ENCODE measurements at places on chromosomes 5 and 9.

GRCh38 chr5:91441082-91441481, 58.0 kb upstream of the ARRDC3 start:
- no peak for DNase-seq

GRCh38 chr5:10520706-10521105, 43.2 kb upstream of the ANKRD33B start:
- DNase-seq: no peak

DNA sequence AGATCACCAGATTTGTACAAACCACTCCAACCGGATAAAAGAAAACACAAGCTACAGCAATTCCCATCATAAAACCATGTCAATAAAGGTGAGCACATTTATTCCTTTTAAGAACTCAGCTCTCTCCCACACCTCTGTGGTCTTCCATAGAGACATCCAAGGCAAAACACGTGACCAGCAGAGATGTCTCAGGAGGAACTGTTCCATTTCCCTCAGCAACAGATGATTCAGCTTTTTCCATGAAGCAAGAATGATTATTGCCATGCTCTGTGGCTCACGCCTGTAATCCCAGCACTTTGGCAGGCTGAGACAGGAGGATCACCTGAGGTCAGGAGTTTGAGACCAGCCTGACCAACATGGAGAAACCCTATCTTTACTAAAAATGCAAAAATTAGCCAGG, 15.8 kb downstream of the GZMK start:
- DNase-seq: peak; percentile 26

DNA sequence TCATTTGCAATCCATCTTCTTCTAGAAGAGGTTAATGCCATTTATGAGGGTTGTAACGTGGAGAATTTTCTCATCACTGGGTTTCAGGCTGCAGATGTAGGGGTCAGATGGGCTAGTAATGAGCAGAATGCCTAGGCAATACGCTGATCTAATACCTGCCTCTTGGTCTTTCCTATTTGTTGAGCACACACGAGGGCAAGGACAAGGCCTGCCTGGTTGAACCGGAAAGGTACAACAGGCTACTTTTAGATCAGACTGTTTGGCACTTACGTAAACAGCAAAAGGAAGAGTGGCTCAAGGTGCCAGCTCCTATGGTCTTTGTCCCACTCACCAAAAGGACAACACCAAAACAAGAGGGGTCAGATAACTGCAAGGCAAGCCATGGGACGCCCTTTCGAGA, 24.0 kb upstream of the GNE start:
- DNase-seq: no peak

GRCh38 chr5:65244031-65244430, 237.7 kb downstream of the ADAMTS6 start:
- no peak for DNase-seq

GRCh38 chr5:18393565-18394442, 759.5 kb downstream of the TAF11L14 start:
- peak; percentile 8 for DNase-seq

- DNase-seq: no peak
Measured at GRCh38 chr5:57259704-57260103, 85.8 kb downstream of the GPBP1 start.

DNA sequence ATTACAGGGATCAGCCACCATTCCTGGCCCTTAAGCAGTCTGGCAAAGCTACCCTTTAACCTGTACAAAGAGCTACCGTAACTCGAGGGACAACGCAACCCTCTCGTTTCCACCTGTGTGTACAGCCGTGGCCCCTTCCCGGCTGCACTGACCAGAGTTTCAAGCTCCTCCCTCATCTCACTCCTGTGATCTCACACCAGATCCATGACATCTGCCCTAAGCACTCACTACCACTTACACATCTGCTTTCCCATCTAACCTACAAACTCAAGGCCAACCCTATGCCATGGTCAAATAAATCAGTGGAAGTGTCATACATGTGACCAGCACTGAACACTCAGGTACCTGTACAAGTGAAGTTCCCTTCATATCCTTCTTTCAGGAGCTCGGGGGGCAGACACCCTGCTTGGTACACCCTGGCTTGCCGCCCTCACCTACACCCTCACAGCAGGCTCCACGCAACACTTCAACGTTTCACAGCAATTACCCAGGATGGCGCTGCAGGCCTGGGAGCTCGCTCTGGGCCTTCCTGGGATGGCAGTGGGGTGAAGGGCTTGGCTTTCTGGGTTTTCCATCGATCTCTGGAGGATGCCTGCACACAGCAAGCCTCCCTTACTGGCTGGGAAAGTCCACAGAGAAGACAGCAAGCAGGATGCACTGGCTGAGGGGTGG, 61.7 kb downstream of the PRRT1B start:
- no peak for DNase-seq

GRCh38 chr9:105466898-105467455, 19.1 kb downstream of the FSD1L start:
- no peak for DNase-seq

GRCh38 chr9:130987738-130988399, 21.1 kb upstream of the LAMC3 start:
- no peak for DNase-seq

- DNase-seq: no peak
Measured at GRCh38 chr5:118628660-118629354, 359.5 kb downstream of the DTWD2 start.

DNA sequence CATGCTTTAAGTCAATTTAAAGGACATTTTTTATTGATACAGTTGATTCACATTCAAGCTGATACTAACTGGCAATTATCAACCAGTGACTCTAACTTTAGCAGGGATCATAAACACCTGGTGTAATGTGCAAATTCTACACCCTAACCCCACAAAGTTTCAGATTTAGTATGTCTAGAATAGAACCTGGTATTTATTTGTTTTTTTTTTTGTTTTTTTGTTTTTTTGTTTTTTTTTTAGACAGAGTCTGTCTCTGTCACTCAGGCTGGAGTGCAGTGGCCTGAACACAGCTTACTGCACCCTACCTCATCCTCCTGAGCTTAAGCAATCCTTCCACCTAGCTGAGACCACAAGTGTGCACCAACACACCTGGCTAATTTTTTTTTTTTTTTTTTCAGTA, 311.2 kb upstream of the SEMA6A start:
- no peak for DNase-seq

DNA sequence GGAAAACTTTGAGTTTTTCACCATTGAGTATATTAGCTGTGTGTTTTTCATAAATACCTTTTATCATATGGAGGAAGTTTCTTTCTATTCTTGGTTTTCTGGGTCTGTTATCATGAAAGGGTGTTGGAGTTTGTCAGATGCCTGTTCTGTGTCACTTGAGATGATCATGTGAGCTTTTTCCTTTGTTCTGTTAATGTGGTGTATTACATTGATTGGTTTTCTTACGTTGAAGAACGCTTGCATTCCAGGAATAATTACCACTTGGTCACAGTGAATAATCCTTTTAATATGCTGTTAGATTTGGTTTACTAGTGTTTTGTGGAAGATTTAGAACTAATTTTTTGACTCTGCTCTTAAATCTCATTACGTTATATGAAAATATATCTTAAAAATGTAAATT, 7.8 kb downstream of the PLEKHG4B start:
- DNase-seq: no peak

- DNase-seq: no peak
Measured at GRCh38 chr5:55900068-55900467, 48.9 kb downstream of the IL31RA start.

DNA sequence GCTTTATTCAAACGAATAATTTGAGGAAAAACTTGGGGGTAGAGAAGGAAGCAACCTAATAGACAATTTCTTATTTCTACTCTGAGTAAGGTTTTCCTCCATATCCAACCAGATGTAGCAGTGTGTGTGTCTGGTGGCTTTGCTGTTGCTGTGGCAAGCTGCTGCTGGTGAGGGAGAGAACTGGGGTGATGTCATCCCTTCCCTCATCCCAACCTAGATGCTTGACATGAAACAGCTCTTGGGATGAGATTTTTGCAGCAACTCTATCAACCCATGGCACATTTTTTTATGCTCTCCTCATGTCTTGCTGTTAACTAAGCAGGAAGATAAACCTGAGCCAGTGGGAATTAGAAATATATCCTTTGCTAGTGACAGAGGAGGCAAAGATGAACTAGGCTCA, 135.8 kb downstream of the PCSK1 start:
- DNase-seq: no peak

DNA sequence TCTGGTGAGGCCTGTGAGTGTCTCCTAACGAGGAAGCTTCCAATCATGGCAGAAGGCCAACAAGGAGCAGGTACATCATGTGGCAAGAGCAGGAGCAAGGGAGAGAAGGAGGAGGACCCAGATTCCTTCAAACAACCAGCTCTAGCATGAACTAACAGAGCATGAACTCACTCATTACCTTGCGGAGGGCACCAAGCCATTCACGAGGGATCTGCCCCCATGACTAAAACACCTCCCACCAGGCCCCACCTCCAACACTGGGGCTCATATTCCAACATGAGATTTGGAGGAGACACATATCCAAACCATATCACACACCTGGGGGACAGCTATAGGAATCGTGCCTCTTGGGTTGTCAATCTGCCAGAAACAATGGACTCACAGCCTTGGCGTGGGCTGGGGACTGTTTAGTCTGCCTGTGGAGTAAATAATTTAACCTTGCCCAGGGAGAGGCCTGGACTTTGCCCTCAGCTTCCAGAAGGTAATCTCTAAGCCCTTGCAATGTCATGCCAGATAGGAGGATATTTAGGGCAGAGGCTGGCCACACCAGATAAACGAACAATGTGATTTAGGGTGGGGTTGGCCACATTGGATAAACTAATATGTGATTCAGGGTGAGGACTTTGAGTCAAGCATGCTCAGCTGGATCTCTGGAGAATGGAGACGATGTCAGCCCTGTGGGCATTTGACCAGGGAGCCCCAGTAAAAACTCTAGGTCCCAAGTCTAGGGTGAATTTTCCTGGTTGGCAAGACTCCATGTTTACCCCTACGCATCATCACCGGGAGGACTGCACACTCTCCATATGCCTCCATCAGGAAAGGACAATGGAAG, 13.6 kb upstream of the VDAC1 start:
- DNase-seq: no peak

- no peak for DNase-seq
Measured at GRCh38 chr5:109399092-109399759, 10.5 kb downstream of the PJA2 start.

DNA sequence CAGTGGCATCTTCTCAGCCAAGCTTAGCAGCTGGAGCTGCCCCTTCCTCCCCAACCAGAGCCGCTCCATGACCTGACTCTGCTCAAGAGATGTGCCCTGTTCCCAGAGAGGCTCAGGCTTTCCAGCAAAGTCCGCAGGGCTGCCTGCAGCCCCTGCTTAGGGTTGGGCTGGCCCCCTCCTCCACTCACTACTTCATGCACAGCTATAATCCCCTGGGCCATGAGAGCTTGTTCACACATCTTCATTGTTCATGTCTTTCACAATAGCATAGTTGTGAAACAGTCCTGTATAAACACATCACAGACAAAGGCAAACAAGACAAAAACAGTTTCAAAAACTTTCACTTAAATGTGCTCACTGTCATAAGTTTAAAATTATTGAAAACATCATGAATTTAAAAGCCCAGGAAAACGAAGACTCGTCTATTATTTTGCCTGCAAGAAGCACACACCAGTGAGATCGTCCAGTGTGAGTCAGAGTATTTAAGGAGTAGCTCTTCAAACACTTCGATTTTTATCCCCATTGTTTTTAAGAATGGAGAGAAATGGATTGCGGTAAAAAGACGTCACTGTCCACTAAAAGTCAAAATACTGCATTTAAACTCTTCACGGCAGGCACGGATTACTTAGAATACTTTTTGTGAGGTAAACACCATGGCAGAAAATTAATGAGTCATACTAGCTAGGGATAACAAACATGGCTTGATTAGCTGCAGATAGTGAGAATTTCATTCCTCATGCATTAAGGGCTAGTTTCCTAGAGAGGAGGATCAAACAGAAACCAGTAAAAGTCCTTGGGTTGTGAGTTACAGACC, 40.7 kb upstream of the S1PR3 start:
- no peak for DNase-seq

- no peak for DNase-seq
Measured at GRCh38 chr5:96871686-96872085, 4.6 kb upstream of the ERAP2 start.

GRCh38 chr5:108649106-108649505, 98.6 kb upstream of the FER start:
- DNase-seq: no peak

GRCh38 chr5:68932830-68933434, 160.9 kb upstream of the SLC30A5 start:
- DNase-seq: no peak

GRCh38 chr5:77155179-77155785, 55.2 kb upstream of the PDE8B start:
- DNase-seq: no peak

- DNase-seq: no peak
Measured at GRCh38 chr9:86336058-86336457, 18.2 kb downstream of the TUT7 start.

- DNase-seq: no peak
Measured at GRCh38 chr5:52119768-52120167, 667.9 kb upstream of the ITGA1 start.

DNA sequence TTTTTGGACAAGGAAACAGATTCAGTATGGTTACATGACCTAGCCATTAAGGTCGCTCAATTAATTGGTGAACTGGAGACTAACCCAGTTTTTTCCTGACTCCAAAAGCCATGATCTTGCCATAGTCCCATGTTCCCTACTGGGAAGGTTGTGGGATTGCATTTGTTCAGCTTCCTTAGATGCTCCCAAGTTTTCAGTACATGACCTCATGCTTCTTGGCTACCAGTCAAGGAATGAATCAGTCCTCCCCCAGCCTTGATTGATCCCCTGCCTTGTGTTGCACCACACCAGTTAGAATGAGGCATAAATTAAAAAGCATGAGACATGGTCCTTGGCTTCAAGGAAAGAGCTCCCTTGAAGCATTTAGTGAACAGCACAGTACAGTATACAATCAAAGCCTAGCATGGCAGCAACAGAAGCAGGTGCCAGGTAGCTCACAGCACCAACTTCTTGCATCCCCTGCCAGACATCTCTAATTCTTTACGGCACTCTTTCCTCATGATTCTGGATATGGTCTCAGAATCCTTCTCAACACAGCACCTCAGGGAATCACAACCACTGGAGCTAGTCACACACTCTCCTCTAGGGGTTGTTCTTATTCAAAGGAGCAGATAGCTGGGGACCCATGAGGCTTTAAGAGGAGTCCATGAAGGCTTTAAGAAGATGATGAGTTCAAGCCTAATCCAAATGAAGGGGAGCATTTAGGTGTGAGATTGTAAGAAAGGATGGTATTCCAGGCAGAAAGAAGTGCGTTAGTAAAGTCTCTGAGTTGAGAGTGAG, 295.5 kb upstream of the CLINT1 start:
- DNase-seq: peak; percentile 61

DNA sequence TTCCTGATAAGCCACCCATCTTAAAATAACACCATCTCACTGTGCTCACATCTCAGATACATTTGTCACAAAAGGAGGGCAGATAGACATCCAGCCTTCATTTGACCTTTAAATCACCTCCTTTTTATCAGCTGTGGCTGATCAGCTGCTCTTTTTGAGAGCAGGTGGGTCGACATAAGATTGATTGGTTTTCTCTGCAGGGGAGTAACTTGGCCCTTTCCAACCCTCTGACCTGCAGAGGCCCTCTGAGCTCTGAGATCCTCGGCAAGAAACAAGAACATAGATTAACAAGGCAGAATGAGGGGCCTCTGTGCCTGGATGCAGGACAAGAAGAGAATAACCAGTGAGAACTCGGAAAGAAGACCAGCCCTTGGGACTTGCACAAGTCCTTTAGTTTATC, 33.5 kb upstream of the GLRA1 start:
- no peak for DNase-seq

GRCh38 chr9:118209343-118209742, 505.1 kb downstream of the TLR4 start:
- no peak for DNase-seq

- no peak for DNase-seq
Measured at GRCh38 chr9:118594428-118594827, 774.8 kb downstream of the BRINP1 start.

All from epithelial cell of prostate (primary cell).